ENCODE measurements at places on chromosomes 16 and 17. TPM values are rescaled to one million over a fixed set of nuclear protein-coding genes. Genes with fewer than 3 reads are reported as not detected.

DNA sequence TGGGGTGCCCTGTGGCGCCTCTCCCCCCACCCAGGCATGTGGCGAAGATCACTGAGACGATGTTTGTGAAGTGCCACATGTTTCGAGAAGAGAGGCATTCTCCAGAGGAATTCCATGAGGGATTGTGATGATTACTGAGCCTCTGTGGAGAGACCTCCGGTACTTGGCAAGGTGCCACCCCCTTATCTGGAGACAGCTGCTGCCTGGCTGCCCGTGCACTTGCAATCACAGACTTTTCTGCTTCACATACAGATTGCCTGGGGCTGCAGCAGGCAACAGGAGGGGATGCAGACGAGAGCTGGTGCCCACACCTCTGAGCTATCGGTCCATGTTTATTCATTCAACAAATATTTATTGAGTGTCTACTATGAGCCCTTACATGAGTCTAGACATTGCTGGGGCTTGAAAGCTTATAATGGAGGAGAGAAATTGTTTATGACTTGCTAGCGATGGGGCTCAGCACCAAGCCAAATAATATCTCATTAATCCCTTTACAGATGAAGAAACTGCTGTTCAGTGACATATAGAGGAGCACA lies 317.2 kb upstream of the ZFHX3 start:
- ATAC-seq, result no peak

- ATAC-seq, result no peak
These were observed 43.8 kb downstream of the PIMREG start for GRCh38 chr17:6488008-6488539.

DNA sequence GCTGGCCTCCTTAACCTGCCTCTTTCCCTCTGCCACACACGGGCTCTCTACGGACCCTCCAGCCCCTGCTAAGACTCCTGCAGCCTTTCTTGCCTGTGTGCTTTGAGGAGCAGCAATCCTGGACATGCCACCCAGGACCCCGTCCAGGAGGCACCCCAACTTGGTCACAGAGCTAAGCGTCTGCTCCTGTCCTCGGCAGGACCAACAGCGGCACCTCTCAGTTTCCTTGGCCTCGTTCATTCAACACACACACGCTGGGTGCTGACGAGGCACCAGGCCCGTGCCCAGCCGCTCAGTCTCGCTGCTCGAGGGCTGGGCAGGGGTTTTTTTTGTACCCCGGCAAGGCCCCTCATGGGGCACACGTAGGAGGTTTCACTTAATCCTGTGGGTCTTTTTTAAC lies 15.2 kb downstream of the RPH3AL start:
- no peak for ATAC-seq

SMPD3 gene
- 26.3 TPM for total RNA-seq

CDH15 gene
- 0.14 TPM for total RNA-seq

GRCh38 chr17:73311428-73311780 lies 397 bp downstream of the CDC42EP4 start:
- peak; percentile 2 for ATAC-seq

DNA sequence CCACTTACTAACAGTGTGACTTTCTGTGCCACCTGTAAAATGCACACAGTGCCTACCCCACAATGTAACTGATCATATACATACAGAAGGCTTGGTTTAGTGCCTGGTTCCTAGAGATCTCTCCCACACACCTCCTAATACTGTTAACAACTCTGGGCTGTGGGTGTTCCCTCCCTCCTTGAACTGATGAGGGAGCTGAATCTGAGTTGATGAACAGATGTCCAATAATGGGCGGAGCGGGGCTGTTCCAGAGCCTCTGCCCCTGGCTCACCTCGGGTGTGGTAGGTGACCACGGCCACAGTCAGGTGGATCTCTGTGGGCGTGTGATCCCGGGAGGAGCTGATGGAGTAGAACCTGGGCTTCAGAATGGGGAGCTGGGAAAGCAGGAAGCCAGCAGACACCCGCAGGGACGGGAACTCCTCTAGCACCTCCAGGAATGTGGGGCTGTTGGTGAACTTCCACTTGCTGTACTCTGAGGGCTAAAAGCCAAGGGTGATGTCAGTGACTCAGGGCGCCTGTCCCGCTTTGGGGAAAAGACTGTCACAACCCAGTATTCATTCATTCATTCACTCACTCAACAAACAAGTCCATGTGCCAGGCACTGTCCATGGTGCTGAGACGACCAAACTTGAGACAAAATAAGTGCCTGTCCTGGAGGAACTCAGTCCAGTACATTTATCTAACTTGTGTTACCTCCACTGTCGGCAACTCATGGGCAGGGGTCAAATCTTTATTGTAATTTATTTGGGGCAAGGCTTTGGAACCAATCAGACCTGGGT lies 37.6 kb downstream of the NOS2 start:
- ATAC-seq, result no peak

DNA sequence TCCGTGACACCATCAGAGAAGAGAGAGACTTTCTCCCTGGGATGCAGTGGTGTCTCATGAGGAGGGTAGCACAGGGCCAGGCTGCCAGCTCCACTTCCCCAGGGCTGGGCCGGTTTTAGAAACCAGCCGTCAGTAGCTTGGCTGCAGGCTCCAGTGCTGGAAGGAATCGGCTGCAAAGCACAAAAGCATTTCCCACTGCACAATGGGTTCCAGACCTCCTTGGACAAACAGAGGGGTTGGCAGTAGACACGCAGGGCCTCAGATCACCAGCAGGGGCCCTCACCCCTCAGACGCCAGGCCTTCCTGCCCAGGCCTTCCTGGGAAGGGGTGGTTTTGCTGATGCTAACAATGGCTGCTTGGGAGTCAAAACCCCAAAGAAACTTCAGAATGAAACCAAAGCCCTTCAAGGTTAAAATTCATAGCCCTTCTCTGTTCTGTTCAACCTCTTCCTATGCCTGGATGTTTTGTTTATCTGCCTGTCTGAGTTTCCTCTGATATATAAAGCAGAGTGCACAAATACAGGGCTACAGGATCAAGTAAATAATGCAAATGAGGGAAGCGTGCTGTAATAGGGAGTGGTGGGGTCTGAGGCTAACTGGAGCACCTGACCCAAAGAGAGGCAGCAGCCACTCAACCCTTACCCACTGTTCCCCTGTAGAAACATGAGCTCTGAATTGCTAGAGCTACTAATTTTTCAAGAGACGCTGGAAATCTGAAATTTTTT lies 26.2 kb downstream of the TEKT5 start:
- peak; percentile 43 for ATAC-seq

DNA sequence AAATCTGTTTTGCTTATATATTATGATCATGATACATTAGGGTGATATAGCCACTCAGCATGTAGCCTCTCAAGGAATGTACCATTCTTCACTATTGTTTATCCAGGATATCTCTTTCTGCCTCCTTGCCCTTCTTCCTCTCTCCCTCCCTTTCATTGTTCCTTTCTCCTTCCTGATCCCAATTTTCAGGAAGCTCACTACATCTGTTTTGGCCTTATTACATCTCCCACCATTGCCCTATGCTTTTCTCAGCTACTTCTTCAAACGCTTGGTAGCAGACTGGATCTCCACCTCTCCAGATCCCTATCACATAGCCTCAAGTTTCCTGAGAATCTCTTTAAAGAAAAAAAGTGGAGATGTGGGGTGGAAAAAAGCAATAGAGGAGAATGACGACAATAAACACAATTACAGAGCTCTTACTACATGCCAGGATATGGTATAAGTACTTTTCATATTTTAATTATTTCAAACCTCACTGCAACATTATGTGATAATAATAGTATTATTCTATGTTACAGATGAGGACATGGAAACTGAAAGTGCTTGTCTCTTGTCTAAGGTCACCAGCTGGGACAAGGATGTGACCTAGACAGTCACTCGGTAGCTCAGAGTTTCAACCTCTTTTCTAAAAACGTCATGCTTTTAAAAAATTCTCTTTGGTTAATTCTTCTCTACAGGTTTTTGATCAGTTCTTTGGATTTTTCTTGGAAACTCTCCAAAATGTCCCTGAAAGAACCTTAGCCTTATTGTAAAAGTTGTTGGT lies 959.1 kb downstream of the CDH11 start:
- ATAC-seq, result no peak

GRCh38 chr17:40316571-40317344 lies 7.8 kb downstream of the RARA start:
- ATAC-seq, result peak; percentile 44

SKAP1 gene
- 1.9 TPM for total RNA-seq

DNA sequence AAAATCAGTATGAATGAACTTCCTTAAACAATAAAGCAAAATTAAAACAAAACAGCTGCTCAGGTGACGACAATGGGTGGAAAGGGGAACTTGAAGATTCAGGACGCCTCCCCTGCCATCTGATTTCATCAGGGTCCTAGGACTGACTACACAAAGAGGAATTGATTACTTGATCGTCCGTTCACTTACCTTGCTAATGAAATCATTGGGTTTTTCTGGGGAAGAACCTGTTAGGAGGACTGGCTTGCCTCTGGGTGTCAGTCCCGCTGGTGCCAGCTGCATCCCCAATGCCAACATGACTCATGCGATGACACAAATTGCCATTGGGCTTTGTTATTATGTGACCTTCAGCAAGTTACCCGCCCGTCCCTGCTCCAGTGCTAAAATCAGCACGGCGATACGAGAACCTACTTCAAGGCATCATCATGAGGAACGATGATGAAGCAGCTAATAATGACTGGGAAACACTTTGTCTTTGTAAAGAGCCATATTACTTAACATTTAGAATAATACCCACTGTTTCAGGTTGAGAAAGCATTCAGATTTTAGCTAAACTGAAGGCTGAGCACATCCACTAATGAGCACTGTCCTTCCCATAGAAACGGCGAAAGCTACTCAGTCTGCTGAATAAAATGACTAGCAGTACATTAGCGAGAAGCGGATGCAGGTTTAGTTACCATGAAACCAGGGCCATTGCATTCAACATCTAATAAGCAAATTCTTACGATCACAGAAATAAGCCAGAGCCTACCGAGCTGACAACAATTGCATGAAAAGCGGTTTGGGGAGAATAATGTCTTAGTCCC lies 139.4 kb downstream of the ZFHX3 start:
- peak; percentile 38 for ATAC-seq

RTN4RL1 gene
- 0.49 TPM for total RNA-seq

IFI35 gene
- total RNA-seq, result 10.7 TPM

SOX15 gene
- 3.6 TPM for total RNA-seq

ODAD4 gene
- 2.3 TPM for total RNA-seq

GRCh38 chr16:30761427-30761927 lies 385 bp downstream of the CFAP119 start:
- ATAC-seq, result peak; percentile 34

ITGAX gene
- 0.08 TPM for total RNA-seq

DCXR gene
- total RNA-seq, result 69.7 TPM

DNA sequence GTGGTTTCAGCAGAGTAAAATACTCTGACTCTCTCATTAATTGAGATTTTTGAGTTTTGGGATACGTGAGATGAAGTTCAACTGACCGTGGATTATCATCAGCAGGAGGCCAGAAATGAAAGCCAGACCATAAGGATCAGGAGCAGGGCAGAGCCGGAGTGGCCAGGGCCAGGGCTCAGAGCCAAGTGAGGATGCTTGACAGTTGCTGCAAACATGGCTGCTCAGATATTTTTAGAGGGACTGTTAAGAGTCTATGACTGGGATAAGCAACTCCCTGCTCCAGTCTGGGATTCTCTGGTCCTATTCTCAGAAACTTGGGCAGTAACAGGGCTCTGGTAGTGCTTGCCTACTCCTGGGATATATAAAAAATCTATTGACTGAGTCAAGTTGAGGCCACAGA lies 17.6 kb upstream of the CDH13 start:
- no peak for ATAC-seq

GRCh38 chr16:57882792-57883191 lies 80.5 kb upstream of the KIFC3 start:
- peak; percentile 88 for ATAC-seq

LGALS9B gene
- total RNA-seq, result not detected

PRSS27 gene
- 5.7 TPM for total RNA-seq

DNA sequence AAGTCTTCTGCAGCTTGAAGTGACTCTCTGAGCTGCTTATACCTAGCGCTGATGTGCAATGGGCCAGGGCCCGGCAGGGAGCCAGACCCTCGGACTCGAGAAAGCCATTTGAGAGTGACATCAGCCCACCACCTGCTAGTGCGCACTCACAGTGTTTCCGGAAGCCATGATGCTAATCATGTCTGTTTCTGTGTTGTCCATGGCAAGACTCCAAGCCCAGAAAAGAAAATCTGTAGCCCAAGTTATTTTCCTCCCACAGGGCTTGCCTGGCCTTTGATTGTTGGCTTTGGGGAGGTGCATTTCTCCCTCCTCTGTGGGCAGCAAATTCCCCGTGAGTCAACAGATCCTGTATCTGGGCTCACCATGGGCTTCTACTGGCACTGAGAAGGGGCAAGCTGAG lies 1.8 kb upstream of the CDRT4 start:
- ATAC-seq, result no peak

DNA sequence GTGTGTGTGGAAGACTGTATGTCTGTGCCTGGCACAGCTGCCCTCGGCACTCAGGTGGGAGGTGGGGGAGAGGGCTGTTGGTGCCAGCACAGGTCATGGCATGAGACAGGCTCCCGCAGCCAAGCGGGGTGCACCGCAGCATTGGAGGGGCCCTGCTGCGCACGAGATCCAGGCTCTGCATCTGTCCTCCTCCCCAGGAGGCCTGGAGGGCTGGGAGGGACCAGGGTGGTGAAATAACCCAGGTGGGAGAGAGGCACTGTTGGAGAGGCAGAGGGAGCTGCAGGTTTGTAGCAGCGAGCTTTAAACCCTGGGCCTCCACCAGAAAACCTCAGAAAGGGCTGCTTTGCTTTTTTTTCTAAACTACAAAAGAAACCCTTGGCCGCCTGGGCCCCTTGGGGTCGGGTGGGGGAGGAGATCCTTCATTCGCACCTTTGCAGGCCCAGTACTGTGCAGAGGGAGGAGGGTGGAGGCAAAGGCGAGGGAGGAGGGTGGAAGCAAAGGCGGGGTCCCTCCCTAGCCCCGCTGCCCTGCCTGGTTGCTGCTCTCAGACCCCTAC lies 241.7 kb downstream of the SEC14L1 start:
- ATAC-seq, result peak; percentile 41

- no peak for ATAC-seq
These were observed 3.1 kb upstream of the ADCY7 start for GRCh38 chr16:50263060-50263909.

- no peak for ATAC-seq
These were observed 162.8 kb downstream of the IRF8 start for GRCh38 chr16:86061721-86062120.

- ATAC-seq, result no peak
These were observed 16.6 kb upstream of the TERF2 start for GRCh38 chr16:69402439-69402838.

CLEC19A gene
- 2.3 TPM for total RNA-seq

GRCh38 chr17:55642741-55643140 lies 79.9 kb downstream of the TMEM100 start:
- no peak for ATAC-seq

- ATAC-seq, result no peak
These were observed 3.4 kb upstream of the PRSS8 start for GRCh38 chr16:31138621-31139578.

All from motor neuron (in vitro differentiated cells).